ENCODE measurements at places on chromosomes 6 and 20.

DNA sequence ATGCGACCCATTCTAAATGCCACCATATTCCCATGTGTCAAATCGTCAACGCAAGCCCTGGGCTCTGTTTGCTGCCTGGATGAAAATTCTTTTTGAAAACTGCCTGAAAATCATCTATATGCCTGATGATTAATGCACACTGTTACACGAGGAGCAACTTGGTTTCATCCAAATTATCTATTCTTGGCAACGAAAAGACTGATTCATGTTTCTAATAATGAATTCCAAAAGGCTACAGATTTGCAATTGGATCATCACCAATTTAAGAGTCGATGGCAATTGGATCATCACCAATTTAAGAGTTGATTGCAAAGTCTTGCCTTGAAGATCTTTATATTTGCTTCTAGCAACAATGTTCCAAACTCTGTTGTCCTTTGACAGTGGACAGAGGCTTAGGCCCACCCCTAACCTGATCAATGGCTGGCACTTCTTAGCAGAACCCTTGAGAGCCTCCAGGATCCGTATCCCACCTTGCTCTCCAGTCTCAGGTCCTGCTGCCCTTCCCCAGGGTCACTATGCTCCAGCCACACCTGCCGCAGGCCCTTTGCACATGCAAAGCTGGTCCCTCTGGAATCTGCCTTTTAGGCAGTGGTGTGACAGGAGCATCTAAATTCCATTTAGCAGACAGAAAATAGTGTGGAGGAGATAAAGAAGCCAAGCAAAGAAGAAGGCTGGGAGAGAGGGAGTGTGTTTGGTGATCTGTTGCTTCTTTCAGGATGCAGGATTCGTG, 460.9 kb upstream of the SULF2 start:
- no peak for DNase-seq

GRCh38 chr6:167481307-167481926, 156.5 kb downstream of the TTLL2 start:
- no peak for DNase-seq

- DNase-seq: no peak
Measured at GRCh38 chr20:52459150-52459549, 267.6 kb upstream of the ZFP64 start.

DNA sequence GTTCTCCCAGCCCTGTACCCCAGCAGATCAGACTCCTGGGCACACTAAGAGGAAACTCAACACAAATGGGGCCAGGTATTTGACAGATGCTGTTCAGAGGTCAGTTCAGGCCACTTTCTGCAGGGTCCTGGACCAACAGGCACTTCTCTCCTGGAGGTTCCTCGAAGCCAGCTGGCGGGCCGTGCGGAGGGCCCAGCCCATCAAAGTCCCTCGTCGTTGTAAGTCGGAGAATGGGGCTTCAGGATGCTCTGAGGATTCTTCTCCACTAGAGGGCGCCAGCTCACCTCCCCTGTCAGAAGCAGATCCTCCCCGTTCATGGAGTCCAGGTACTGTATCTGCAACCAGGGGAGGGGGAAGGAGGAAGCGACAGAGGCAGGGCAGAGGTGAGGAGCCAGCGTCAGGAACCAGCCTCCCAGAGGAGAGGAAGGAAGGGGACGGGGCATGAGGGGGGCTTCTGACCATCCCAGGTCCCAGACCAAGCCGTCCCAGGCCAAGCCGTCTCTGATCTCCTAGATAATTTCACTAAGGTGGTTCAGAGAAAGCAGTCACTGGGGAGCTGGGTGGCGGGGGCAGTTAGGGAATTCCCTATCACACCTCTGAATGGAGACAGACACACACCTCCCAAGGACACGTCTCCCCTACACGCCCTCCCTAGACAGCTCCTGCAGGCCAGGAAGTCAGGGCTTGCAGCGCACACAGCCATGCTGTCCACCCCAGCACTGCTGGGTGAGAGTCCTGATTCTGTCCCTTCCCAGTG, 11.7 kb upstream of the FAM83C start:
- DNase-seq: peak; percentile 73

DNA sequence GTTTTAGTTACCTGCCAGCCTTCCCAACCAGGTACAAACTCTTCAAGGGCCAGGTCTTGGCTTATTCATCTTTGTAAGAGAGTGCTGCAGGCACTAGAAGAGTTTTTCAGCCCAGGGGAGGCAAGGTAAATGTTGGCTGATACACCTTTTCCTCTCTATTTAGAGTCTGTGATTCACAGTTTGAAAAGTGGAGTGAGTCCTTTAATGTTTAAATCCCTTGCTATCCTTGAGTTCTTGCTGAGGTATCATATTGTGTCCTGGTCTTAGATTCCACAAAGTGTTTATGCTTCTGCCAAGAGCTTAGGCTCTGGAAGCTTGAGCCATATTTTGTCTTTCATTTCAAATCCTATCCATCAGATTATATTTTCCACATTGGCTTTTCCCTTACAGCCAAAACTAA, 52.8 kb upstream of the CITED2 start:
- no peak for DNase-seq

DNA sequence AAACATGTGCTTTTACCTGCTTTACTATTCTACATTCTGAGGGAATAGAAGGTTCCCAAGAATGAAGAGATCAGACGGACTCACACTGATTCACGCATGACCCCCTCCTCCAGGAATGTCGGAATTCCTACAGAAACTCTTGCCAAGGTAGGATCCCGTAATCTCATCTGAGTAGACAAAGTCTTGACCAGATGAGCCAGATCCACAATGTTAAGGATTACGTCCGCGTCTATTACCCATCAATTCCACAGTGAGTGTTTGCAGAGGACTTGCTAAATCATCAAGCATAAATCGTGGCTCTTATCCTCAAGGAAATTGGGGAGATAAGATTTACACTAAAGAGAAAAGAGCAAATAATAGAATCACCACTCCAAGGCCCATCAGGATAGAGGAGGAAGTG, 245.9 kb upstream of the FOXQ1 start:
- DNase-seq: no peak

GRCh38 chr6:157268835-157269234, 54.5 kb downstream of the TMEM242 start:
- no peak for DNase-seq

- peak; percentile 66 for DNase-seq
Measured at GRCh38 chr20:44731657-44732056, 14.0 kb upstream of the KCNK15 start.

- no peak for DNase-seq
Measured at GRCh38 chr6:24191346-24191745, 65.3 kb downstream of the NRSN1 start.

DNA sequence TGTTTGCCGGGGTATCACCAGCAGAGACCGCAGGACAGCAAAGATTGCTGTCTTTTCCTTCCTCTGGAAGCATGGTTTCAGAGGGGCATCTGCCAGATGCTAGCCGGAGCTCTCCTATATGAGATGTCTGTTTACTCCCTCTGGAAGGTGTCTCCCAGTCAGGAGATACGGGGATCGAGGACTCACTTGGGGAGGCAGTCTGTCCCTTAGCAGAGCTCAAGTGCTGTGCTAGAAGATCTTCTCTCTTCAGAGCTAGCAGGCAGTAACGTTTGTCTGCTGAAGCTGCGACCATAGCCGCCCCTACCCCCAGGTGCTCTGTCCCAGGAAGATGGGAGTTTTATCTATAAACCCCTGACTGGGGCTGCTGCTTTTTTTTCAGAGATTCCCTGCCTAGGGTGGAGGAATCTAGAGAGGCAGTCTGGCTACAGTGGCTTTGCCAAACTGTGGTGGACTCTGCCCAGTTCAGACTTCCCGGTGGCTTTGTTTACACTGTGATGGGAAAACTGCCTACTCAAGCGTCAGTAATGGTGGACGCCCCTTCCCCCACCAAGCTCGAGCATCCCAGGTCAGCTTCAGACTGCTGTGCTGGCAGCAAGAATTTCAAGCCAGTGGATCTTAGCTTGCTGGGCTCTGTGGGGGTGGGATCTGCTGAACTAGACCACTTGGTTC, 133.0 kb upstream of the FLRT3 start:
- DNase-seq: no peak

GRCh38 chr6:55726144-55726543, 147.2 kb upstream of the HMGCLL1 start:
- no peak for DNase-seq

- DNase-seq: no peak
Measured at GRCh38 chr6:82954937-82955577, 110.6 kb downstream of the UBE3D start.

Data from left ventricle myocardium superior (tissue), 1 donor.